ENCODE measurements at places on chromosomes 13 and 19.
A peak's percentile ranks its signal among the peaks of the same experiment; 100 is the strongest.

DNA sequence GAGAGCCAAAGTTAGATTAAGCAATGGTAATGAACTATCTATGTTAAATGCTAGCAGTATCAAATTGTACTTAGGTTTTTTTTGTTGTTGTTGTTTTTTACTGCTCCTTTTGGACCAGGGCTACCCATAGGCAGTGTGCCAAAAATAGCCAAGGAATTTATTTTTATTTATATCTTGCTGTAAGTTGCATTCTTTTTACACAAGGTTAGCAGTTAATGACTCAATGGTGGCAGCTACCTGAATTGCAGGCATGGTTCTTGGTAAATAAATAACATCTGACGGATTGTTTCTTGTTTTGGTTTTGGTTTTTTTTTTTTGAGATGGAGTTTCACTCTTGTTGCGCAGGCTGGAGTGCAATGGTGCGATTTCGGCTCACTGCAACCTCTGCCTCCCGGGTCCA, 194.8 kb upstream of the TSC22D1 start:
- no peak for DNase-seq

DNA sequence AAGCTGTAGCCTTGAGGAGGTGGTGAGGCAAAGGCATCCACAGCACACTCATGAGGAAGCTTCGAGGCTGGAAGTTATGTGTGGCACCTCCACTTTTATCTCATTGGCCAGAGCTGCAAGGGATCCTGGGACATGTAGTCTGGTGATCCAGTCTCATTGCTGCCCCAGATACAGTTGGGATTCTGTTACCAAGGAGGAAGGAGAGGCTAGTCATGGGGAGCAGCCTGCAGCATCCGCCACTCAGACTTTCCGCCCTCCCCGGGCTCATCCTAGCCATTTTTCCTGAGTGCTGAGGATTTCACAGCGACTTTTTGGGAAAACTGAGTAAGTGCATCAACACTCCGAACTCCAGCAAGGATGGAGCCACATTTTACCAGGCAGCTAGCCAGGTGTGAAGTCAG, 74.4 kb downstream of the DPF1 start:
- no peak for DNase-seq

DNA sequence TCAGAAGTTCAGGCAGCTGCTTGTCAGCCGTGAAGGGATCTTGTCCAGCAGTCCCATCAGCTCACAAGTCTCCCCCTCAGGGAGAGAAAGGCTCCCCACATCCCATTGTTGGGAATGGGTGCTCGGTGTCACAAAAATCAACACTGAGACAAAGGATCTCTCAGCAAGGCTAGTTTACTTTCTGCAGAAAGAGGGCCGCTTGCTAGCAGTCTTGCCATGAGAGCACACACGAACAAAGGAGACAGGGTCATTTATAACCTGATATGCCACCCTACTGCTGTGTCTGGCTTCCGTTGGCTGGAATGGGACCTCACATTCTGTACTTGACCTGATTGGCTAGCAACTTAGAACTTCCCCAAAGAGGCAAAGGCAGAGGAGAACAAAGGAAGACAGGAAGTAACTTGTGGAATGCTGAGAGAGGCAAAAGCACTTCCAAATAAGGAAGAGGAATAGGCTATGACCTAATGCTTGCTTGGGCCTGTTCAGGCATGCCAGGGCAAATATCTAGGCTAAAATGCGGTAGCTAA, 8.7 kb upstream of the IGFL3 start:
- peak; percentile 97 for DNase-seq

DNA sequence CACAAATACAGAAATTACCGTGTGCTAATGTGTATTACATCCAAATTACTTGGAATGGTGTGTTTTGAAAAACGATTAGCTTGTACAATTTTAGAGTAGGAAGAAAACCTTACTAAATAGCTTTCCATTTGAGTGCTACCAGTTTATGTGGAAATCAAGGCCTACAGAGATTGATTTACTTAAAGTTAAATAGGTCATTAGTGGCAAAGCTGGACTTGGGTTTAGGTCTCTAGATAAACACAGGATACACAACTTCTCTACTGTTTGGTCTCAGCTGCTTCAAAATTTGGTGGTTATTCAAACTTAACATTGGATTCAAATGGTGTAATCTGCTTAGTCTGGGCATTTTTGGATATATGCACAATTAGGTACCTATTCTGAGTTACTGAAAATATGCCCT, 21.4 kb downstream of the PCCA start:
- no peak for DNase-seq

DNA sequence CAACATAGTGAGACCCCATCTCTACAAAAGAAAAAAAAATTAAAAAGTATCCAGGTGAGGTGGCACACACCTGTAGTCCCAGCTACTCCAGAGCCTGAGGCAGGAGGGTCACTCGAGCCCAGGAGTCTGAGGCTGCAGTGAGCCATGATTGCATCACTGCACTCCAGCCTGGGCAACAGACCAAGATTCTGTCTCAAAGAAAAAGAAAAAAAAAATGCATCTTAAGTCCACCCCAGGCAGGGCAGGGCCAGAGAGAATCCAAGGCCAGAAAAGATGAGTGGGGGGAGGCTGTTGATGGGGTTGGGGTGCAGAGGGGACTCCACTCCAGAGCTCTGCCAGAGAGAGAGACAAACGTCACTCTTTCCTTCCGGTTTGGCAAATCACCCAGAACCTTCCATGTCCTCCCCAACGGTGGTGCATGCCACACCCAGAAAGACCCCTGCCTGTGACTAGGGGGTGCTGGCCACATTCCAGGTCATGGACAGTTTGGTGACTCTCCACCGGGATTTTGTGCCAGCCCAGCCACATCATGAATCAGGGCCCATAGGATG, 431 bp downstream of the FUT3 start:
- no peak for DNase-seq

DNA sequence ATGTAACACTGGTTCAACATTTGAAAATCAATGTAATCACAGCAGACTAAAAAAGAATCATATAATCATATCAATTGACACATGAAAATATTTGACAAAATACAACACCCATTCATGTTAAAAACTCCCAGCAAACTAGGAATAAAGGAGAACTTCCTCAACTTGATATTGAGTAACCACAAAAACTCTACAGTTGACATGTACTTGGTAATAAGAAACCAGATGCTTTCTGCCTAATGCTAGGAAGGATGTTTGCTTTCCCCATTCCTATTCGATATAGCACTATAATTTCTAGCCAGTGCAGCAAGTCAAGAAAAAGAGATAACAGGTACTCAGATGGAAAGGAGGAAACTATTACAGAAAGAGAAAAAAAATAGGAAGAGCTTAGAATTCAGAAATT, 26.9 kb downstream of the UFM1 start:
- no peak for DNase-seq
